ENCODE measurements at places on chromosomes 6 and 20.

GRCh38 chr6:89494131-89494793, 61.3 kb downstream of the ANKRD6 start:
- DNase-seq: no peak

GRCh38 chr20:14507711-14508110, 170.3 kb upstream of the FLRT3 start:
- no peak for DNase-seq

DNA sequence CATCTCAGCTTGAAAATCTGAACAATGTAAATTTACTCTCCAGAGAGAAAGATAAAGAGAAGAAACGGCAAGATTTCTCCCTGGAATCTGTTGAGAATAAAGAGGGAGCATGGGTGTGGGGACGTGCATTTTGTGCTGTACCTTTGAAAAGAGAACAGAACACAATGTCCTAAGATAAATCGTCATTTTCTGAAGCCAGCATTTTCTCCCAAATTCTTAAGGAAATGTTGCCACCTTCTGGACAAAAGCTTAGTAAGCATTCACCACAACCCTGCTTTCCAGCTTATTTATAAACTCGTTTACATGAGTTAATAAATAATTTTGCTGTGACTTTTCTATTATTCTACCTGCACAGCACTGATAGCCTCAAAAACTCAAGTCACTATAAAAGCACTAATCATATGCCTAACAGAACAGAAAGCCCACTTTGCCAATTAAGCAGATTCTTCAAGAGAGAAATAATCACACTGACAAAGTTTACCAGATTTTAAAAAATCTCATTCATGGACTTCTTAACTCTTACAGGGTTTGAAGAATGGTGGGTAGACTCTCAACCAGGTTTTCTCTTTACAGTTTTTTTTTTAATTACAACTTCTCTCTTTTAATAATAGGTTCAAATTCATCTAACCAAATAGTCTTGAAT, 155.8 kb downstream of the MBOAT1 start:
- DNase-seq: peak; percentile 55

GRCh38 chr20:57617079-57617795, 3.0 kb downstream of the ZBP1 start:
- no peak for DNase-seq

- no peak for DNase-seq
These were observed 207.1 kb upstream of the PRSS16 start for GRCh38 chr6:27040244-27041042.

GRCh38 chr6:137495703-137496336, 1.6 kb upstream of the OLIG3 start:
- no peak for DNase-seq

GRCh38 chr6:89547281-89547680, 91.3 kb downstream of the LYRM2 start:
- DNase-seq: no peak

DNA sequence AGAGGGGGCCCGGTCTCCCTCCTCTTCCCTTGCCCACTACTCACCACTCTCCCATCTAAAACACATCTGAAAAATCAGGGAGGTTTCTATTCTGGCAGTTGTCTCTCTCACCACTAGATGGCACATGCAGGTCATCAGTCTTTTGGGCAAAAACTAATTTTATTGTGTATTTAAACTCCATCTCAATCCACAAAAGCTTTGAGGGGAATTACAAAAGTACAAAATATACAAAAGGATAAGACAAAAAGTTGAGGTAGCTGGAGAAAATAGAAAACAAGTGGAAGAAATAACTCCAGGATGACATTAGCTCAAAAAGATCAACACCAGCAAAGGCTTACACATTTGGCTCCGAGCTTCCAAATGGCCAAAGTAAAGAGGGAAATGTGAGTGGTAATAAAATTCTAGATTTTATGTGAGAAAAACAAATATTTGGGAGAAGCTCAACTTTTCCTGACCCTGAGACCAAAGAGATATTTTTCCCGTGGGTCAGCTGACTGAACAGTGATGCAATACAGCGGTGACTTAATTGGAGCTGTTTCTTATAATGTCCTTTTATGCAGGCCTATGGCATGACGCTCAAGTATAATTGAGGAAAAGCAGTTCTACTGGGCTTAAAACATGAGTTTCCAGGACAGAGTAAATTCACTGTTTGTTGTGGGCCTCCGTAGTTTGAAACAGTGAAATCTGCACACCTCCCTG, 79.8 kb upstream of the CHD6 start:
- DNase-seq: peak; percentile 35

Data from cerebellar cortex (tissue), 1 donor.